ENCODE measurements at places on chromosomes 7 and 10.

- DNase-seq = no peak
Measured at GRCh38 chr7:121557034-121557892, 161.2 kb upstream of the FAM3C start.

DNA sequence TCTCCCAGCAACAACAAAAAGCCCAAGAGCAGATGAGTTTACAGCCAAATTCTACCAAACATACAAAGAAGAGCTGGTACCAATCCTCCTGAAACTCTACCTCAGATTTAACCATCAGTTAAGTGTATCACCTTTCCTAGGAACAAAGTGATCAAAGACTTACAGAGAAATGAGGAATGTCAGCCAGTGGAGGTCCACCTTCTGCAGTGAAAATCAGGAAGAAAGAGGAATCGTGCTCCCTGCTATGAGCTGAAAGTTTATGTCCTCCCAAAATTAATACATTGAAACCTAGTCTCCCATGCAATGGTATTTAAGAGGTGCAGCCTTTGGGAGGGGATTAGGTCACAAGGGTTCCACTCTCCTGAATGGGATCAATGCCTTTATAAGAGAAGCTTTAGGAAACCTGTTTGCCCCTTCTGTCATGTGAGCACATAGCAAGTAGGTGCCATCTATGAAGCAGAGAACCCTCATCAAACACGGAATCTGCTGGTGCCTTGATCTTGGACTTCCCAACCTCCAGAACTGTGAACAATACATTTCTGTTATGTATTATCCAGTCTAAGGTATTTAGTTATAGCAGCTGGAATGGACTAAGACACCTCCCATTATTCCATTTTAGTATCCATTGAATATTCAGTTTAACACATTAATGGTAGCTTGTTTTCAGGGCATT lies 139.0 kb upstream of the FZD8 start:
- DNase-seq = no peak

DNA sequence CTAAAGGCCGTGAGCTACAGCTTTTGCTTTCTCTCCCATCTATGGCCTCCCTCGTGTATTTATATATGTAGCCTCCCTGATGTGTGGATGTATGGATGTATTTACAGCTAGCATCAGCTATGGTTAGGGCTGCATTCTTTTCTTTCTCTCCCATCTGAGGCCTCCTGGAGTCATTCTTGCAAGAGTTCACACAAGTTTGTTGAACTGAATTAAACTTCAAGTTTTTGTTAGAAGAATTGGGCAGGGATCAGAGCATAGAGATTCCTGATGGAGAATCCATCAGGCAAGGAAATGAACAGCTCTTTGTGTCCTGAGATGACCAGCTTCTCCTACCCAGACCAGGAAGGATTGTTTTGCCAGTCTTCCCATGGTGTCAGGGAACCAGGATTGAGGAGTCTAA lies 60.3 kb downstream of the AHCYL2 start:
- DNase-seq = no peak

- no peak for DNase-seq
Measured at GRCh38 chr7:2978408-2978807, 65.3 kb downstream of the CARD11 start.

DNA sequence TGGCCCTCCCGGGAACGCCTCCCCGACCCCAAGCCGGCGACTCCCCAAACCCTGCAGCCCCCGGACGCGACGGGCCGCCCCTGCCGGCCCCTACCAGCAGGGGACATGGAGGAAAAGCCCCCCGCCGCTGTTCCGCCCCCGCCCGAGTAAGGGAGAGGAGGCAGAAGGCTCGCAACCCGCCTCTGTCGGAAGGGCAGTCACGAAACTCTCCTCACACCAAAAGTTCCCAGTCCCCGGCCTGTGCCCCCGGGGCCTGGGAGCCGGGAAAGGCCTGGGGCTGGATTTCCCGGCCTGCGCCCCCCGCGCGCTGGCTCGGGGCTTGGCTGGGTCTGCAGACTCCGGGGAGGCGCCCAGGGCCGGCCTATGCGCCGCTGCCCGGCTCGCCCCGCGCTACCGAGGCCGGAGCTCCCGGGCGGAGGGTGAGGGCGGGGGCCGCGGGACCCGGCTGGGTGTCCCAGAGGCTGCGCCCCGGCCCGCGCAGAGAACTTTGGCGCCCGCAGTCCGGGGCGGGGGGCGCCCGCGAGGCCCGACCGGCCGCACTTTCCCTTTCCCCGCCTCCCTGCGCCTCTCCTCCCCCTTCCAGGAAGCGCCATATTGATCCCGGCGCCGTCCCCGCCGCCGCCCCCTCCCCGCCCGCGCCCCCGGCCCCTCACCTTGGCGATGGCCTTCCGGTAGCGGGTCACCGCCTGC lies 728 bp downstream of the PARD3 start:
- DNase-seq = peak; percentile 13

DNA sequence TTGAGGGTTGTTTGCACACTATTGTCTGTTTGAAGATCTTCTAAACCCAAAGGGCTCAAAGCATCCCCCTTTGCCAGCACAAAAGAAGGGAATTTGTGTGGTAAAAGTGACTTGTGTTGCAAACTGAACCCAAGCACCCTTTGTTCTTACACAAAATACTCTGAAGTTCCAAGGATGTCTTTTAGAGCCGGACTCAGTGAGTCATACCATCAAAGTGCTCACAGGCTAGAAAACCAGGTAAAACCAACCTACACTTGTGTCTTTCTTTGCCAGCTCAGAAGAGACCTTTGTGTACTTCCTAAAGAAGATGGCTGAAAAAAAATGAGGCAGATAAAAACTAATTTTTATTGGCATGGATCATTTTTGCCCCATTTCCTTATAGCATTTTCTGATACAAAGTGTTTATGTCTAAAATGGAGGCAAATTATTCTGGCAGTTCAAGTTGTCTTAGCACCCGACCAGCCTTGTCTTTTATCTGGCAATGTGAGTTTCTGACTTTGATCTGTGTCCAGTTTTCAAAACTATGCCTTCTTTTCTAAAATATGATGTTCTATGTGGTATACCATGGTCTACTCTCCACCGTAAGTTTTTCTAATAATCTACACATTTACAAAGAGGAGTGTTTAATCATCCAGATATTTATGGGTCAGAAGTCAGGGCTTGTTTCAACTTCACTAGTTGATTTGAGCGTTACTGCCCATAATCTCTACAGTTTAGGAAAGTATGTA lies 128.4 kb upstream of the FZD1 start:
- no peak for DNase-seq

DNA sequence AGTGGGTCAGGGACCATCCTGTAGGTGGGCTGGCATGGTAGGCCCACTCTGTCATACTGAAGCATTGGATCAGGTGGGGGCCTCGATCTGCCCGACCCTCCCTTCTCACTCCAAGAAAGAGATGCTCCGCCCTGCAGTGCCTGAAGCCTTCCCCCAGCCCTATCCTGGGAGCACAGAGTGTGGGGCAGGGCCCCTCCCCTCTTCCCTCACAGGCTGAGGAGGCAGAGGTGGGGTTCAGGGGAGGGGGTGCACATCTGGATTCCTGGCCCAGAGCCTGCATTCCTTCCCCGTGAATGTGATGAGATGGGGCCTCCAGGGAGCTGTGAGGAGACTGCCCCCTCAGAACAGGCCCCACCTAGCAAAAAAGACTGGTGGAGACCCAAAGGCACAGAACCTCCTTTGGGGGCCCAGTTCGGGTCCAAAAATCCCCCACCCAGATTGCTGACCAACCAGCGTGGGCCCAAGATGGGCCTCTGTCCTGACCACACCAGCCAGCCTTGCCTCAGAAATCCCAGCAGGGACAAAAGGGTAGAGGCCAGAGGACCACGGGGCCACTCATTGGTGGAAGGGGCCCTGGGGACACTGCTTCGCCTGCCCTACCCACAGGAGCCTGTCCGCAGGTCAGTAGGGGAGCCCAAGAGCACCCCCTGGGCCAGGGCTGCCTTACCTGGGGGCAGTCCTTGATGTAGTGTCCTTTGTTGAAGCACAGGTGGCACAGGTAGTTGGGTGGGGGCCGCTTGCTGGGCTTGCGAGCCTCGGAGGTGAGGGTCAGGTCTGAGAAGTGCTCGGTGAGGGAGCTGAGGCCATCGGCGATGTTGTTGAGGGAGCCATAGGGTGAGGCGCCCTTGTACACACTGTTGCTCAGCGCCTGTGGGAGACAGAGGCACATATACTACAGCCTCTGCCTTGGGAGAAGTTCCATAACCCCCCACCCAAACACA lies 13.3 kb downstream of the ZCCHC24 start:
- DNase-seq = no peak

DNA sequence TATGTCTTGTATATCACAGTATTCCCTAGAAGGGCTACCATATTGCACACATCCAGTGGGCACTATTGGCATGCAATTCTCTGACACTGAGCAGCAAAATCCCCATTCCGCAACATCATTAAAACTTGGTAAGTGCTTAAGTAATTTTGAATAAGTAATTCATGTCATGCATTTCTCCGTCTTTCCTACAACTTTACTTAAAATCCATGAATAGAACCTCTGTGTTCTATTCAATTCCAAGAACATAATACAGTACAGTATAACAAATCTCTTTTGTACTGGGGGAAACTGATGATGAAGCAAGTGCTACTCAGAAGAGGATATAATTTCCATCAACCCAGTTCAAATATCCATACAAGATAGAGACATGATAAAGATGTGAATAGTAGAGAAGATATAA lies 80.9 kb upstream of the SEMA3C start:
- no peak for DNase-seq
